Mononuclear cell (primary cell): ENCODE measurements at places on chromosomes 7 and 10. TPM values are rescaled to one million over a fixed set of nuclear protein-coding genes. Genes with fewer than 3 reads are reported as not detected.

The ADRA2A gene
- total RNA-seq, result 0.21 TPM

The GPER1 gene
- 0.42 TPM for total RNA-seq

The FBXO24 gene
- 0.21 TPM for total RNA-seq

The TEX47 gene
- not detected for total RNA-seq

The NUPR2 gene
- total RNA-seq, result not detected

The CLRN3 gene
- not detected for total RNA-seq

The WNT8B gene
- not detected for total RNA-seq

The MYOZ1 gene
- total RNA-seq, result not detected

The MBL2 gene
- not detected for total RNA-seq

The A1CF gene
- total RNA-seq, result under 0.01 TPM

The ARMC3 gene
- total RNA-seq, result 2.1 TPM

The COL1A2 gene
- 0.52 TPM for total RNA-seq

The CASP2 gene
- total RNA-seq, result 13.7 TPM

The LMOD2 gene
- total RNA-seq, result not detected

The SNX8 gene
- total RNA-seq, result 9.7 TPM

The TRIM74 gene
- total RNA-seq, result 0.21 TPM

The PTPRN2 gene
- 0.31 TPM for total RNA-seq

The SUN3 gene
- total RNA-seq, result 0.10 TPM

The TMEM72 gene
- not detected for total RNA-seq

The C10orf62 gene
- not detected for total RNA-seq

The MYPN gene
- total RNA-seq, result not detected

The CFAP46 gene
- under 0.01 TPM for total RNA-seq

The ZNF479 gene
- 0.10 TPM for total RNA-seq

The TMEM178B gene
- total RNA-seq, result 0.10 TPM

The FAM180A gene
- total RNA-seq, result not detected

The AGK gene
- 25.5 TPM for total RNA-seq

The CYP2C19 gene
- not detected for total RNA-seq

The TMEM270 gene
- not detected for total RNA-seq

The CUBN gene
- total RNA-seq, result 6.8 TPM

The JCAD gene
- total RNA-seq, result 0.10 TPM

The SORCS1 gene
- 0.10 TPM for total RNA-seq

The LRRC17 gene
- 0.10 TPM for total RNA-seq

The SYNPO2L gene
- total RNA-seq, result 0.10 TPM

The FLNC gene
- total RNA-seq, result under 0.01 TPM

The NAT16 gene
- total RNA-seq, result not detected

The SSBP1 gene
- total RNA-seq, result 94.9 TPM

The GRIFIN gene
- total RNA-seq, result not detected
